Vagina (tissue), 2 donors: ENCODE measurements at places on chromosomes 1 and 21. TPM values are rescaled to one million over a fixed set of nuclear protein-coding genes. Genes with fewer than 3 reads are reported as not detected.
A peak's percentile ranks its signal among the peaks of the same experiment; 100 is the strongest.

SH2D1B gene
- not detected for total RNA-seq

LRRC42 gene
- 31.7 TPM for total RNA-seq

- no peak for DNase-seq
- H3K27ac ChIP-seq = no peak overlapping the region
- H3K4me1 ChIP-seq = no peaks in the 10 kb centered on the region
- H3K36me3 ChIP-seq = no peaks in the 10 kb centered on the region
- no peaks in the 10 kb centered on the region for H3K27me3 ChIP-seq
- no peak overlapping the region for H3K4me3 ChIP-seq
These were observed 11.3 kb downstream of the TMCC2 start for GRCh38 chr1:205239078-205239477.

DNA sequence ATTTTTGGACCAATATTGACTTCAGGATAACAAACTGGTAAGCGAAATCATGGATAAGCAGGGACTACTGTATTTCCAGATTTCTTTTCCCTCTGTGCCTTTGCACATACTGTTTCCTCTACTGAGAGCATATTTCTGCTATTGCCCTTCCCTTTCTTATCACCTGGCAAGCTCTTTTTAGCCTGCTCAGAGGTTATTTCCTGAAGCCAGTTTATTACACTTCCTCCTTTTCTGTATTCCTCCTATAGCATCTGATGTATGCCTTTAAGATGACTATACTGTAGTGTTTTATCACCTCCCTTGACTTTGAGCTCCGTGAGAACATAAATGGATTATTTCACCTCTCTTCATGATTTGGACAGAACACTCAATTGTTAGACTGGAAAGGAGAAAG, 49.0 kb downstream of the MAGI3 start:
- peaks cover 5% of the 10 kb centered on the region for H3K4me1 ChIP-seq
- no peak overlapping the region for H3K27ac ChIP-seq
- H3K4me3 ChIP-seq = no peak overlapping the region

- H3K36me3 ChIP-seq = peaks cover 7% of the 10 kb centered on the region
- no peaks in the 10 kb centered on the region for H3K27me3 ChIP-seq
- peak overlapping the region; percentile 61 for H3K4me3 ChIP-seq
- peaks cover 99% of the 10 kb centered on the region for H3K4me1 ChIP-seq
These were observed 765 bp upstream of the S100A4 start for GRCh38 chr1:153546371-153546770.
